SJCRH30 (cell line): ENCODE measurements at places on chromosomes 4 and X.

GRCh38 chr4:160372390-160372789, 1269.5 kb downstream of the RAPGEF2 start:
- no peak for DNase-seq

GRCh38 chr4:114734594-114734993, 136.0 kb downstream of the UGT8 start:
- DNase-seq, result peak; percentile 13

DNA sequence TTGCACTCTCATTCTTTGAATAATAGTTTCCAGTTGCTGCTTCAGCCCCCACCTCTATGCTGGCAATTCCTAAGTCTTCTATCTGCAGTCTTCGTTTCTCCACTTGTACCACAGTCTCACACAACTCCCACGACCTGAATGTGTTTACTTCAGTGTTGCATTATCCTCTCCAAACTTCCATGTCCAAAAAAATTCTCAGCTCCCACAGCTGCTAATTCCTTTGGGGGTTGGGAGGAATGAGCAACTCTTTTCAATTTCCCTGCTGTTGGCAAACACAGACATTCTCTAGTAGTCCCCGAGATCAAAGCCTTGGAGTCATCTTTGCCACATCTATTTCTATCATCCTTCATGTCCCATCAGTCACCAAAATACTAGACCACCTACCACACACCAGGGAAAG, 14.4 kb upstream of the CDS1 start:
- DNase-seq, result peak; percentile 19

DNA sequence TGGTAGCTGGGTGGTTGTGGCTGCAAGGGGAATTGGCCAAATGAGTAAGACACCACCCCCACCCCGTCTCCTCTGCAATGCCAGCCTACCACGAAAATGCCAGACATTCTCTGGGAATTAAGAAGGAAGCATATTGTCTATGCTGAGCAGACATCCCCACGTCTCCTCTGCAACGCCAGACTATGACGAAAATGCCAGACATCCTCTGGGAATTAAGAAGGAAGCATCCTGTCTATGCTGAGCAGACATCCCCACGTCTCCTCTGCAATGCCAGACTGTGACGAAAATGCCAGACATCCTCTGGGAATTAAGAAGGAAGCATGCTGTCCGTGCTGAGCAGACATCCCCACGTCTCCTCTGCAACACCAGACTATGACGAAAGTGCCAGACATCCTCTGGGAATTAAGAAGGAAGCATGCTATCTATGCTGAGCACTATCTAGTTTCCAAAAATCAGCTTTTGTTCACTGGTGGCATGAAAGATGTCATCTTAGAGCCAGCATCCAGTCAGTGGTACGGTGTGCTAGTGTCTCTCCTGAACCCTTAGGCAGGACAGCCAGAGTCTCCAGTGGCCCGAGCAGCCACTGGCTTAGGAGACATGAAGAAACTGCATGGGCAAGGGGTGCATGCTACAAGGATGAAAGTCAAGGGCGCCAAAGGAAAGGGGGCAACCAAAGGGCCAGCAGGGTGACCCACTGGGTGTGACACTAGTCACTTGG, 339.8 kb upstream of the FRG1 start:
- peak; percentile 13 for DNase-seq

DNA sequence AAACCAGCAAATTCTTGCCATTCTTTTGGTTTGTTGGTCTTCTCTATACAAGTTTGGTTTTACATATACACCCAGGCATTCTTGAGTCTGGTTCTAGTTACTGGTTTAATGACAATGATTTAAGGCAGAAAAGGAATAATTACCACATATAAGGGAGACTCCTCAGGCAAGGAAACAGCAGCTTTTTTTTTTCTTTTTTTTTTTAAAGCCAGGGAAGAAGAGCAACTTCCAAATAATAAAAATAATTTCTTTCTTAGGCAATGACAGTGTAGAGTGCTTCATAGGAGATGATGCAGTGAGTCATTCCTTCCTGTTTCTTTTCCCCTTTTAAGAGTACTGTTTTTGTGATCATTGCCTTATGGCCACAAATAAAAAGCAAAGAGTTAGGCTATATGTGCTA, 289.7 kb downstream of the DKK2 start:
- DNase-seq, result no peak

DNA sequence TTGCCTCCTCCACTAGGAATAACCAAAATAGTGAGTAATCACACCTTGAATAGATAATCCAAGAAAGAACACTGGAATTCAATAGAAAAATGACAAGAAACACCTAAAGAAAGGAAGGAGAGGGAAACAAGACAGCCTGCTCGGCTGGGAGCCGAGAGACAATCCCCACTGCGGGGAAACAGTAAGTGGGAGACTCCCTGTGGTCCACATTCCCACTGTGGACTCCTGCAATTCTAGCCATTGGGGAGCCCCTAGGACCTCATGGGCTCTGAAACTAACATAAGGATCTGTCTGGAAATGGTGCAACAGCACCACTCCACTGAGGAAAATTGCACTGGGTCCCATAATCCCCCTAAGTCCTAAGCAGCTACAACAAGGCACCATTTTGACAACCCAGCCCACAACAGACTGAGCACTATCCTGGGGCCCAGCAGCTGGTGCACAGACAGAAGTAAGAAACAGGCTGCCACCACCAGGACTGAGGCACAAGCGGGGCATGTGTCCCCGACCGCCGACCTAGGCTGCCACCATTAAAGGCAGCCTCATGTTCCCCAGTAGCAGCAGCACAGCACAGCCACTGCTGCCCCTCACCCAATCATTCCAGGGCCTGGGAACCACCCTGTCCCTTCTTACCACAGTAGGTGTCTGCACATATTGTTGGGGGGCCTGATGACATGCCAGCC, 14.2 kb downstream of the LRBA start:
- no peak for DNase-seq

DNA sequence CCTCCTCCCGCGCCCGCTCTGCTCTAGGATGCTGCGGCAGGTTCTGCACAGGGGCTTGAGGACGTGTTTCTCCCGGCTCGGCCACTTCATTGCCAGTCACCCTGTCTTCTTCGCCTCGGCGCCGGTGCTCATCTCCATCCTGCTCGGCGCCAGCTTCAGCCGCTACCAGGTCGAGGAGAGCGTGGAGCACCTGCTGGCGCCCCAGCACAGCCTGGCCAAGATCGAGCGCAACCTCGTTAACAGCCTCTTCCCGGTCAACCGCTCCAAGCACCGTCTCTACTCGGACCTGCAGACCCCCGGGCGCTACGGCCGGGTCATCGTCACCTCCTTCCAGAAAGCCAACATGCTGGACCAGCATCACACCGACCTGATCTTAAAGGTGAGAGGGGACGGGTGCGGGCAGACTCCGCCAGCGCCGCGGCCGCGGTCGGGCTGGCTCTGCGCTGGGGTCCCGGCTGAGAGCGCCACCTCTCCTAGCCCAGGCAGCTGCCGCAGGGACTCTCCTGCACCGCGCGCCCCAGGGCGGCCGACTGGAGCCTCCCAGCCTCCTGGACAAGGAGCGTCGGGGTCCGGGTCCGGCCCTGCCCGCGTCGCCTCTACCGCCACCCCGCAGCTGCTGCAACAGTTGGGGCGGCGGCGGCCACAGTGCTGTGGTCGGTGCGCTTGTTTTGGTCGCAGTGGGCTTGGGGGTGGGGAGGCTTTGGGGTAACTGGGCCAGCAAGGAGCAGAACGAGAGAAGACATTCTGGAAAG, at the start of gene PTCHD1:
PTCHD1 (plus strand) TSS at position 2 of the 752 bp plus-strand sequence; CDS start at position 29, 27 bp downstream.
- no peak for DNase-seq

- no peak for DNase-seq
These were observed 52.7 kb downstream of the ADGRA3 start for GRCh38 chr4:22463179-22463578.

DNA sequence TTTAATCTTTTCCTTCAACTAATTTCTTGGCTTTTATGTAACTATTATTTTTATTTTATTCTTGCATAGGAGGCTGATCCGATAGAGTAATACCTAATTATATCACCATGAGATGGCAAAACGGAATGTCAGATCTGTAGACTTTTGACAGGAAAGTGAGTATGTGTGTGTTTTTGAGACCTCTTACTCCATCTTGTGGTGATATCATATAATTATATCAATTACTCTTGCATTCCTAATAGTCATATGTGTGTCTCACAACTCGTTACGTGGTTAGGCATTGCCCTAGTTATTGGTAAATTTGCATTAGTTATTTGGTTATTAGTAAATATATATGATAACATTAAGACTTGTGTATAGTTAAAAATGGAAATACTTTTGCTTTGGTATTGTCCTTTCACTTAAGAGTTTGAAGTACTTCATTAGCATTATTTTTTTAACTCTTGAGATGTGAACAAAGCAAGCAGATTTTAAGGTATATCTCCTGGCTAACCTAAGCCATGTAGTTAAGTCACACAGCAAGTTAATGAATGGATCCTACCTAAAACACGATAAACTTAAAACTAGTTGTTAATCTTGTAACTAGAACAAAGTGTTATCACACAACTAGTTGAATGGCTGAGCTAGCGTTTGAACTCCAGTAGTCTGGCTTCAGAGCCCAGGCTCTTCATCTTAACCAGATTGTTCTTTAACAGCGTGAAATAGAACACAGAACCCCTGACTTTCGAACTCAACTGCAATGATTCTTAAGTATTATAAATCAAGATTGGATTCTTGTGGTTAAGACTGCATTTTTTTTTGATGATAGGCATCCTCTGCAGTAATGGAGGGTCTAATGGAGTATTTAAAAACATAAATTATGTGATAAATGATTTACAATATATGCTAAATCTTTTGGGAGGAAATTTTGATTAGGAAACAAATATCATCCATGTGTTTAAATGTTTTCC, 67.1 kb downstream of the PGRMC2 start:
- DNase-seq, result no peak

GRCh38 chr4:186900984-186901383, 177.3 kb upstream of the FAT1 start:
- no peak for DNase-seq

GRCh38 chr4:4387531-4388310, 819 bp downstream of the NSG1 start:
- DNase-seq, result no peak

GRCh38 chr4:113285501-113285900, 236.0 kb downstream of the ANK2 start:
- DNase-seq, result no peak

- peak; percentile 64 for DNase-seq
These were observed 577.0 kb downstream of the FAT4 start for GRCh38 chr4:125891597-125892258.

- no peak for DNase-seq
These were observed 20.4 kb upstream of the TENM3 start for GRCh38 chr4:182222766-182223165.

GRCh38 chrX:133366735-133367134, 48.6 kb downstream of the GPC4 start:
- no peak for DNase-seq

DNA sequence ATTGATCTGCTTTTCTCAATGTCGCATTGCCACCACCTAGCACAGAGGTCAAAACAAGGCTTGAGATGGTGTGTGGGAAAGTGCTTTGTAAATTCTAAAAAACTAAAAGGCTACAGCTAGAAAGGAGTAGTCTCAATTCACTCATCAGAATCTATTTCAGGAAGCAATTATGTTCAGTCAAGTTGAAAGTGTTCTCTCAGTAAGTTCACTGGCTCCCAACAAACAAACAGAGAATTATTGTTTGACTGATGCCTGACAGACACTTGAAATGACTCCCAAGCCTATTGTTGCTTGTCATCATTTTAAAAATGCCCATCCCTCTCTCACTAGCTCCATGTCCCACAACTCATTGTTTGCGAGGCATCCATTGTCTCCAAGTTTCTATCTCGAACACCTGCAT, 419.6 kb upstream of the CPEB2 start:
- no peak for DNase-seq

DNA sequence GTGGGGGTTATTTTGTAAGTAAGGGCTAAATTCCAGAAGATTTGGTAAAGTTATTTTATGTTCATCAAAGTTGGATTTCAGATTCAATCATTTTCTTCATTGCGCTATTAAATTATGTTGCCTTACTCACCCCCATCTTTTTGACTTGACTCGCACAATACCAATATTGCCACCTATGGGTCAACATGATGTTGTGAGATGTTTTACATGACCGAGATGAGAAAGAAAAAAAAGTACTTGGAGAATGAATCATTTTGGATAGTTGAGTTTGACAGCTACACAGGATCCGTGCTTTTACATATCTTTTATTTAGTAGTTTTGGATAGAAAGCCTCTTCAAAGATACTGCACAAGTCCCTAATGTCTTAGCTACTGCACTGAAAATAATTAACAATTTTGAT, 224.2 kb upstream of the EMCN start:
- DNase-seq, result no peak

DNA sequence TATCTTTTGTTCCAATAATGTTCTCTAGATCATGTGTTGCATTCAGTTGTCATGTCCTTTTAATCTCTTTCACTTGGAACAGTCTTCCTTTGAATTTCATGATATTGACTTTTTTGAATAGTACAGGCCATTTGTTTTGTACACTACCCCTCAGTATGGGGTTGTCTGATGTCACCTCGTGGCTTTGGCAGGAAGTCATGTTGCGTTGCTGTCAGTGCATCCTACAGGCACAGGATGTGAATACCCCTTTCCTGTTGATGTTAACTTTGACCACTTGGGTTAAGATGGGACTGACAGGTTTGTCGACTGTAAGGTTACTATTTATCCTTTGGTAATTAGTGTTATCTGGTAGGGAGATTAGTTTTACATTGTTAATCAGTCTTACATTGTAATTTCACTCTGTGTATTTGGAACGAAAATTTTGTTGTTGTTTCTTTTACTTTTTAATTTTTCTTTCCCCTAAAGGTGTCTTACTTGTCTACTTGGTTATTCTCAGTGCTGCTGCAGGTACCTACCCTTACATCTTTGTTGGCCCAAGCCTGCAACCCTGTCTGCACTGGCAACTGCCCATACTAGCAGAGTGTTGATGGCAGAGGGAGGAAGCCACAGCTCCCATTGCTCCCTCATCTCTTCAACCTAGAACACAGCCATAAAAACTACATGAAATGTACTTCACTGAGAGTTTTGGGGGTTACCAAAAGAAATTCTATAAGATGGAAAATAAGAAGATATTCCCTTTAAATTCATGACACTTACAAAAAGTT, 14.7 kb upstream of the ATP8A1 start:
- DNase-seq, result no peak

DNA sequence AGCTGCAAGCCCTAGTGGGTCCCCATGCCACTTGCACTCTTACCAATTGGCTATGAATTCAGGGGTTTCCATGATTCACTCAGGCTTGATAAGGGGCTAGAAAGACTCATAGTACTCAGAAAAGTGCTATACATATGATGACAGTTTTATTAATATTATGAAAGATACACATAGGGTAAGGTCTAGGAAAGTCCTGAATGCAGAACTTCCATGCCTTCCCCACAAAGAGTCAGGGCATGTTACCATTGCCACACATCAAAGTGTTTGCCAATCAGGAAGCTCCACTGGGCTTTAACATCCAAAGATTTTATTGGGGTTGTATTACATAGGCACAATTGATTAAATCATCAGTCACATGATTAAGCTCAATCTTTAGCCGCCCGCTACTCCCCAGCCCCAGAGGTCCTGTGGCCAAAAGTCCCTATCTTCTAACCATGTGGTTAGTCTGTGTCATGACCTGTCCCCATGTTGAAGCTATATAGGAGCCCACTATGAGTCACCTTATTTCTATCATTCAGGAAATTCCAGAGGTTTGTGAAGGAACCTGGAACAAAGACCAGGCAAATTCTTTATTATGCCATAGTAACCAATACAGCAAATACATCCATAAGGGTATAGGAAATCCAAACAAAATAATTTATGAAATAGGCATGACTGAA, 635.6 kb downstream of the STPG2 start:
- DNase-seq, result no peak
